ENCODE measurements at places on chromosomes 7 and 10.

- no peak for DNase-seq
Measured at GRCh38 chr10:89364531-89364930, 13.3 kb upstream of the IFIT1B start.

GRCh38 chr7:2771274-2771731, 72.8 kb downstream of the GNA12 start:
- no peak for DNase-seq

- DNase-seq, result no peak
Measured at GRCh38 chr7:151717918-151718317, 159.0 kb downstream of the PRKAG2 start.

DNA sequence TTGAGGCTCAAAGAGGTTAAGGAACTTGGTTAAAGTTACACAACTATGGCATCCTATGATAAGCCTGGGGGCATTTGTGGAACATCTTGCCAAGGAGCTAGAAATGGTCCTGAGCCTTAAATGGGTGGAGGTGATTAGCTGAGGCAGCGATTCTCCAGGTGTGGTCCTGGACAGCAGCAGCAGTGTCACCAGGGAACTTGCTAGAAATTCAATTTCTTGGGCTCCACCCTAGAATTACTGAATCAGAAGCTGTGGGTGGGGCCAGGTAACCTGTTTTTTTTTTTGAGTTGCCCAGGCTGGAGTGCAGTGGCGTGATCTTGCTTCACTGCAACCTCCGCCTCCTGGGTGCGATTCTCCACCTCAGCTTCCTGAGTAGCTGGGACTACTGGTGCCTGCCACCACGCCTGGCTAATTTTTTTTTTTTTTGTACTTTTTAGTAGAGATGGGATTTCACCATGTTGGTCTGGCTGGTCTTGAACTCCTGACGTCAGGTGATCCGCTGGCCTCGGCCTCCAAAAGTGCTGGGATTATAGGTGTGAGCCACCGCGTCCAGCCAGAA, 13.1 kb downstream of the RPS24 start:
- no peak for DNase-seq

DNA sequence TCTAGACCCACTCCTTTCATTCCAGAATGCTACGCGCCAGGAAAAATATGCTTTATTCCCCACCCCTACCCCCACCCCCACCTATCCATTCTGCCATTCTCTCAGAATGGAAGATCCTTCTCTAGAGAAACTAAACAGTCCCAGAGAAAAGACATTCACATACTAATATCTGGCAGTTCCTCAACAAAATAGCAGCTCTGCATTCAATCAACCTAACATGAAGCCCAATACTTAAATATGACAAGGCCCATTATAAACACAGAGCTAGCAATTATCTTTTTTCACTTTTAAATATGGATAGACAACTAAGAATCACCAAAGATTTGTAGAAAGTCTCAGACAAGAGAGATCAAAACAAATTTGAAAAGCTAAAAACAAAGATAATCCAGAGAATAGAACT, 16.4 kb downstream of the CACUL1 start:
- no peak for DNase-seq

DNA sequence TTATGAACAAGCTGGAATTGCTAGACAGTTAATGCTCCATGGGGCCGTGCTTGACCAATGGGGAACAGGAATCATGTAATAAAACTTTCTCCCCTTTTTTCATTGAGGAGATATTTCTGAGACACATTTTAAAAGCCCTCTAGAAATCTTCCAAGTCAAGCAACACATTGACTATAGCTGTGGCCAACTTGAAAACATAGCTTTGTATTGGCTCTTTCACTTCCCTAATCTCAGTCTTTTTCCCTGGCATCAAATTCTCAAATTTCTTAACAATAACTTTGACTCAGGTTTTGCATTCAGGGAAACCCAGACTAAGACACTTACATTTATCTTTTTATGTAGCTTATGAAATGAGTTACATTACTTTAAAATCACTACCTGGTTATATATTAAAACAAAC, 947.1 kb upstream of the MBL2 start:
- DNase-seq, result no peak

DNA sequence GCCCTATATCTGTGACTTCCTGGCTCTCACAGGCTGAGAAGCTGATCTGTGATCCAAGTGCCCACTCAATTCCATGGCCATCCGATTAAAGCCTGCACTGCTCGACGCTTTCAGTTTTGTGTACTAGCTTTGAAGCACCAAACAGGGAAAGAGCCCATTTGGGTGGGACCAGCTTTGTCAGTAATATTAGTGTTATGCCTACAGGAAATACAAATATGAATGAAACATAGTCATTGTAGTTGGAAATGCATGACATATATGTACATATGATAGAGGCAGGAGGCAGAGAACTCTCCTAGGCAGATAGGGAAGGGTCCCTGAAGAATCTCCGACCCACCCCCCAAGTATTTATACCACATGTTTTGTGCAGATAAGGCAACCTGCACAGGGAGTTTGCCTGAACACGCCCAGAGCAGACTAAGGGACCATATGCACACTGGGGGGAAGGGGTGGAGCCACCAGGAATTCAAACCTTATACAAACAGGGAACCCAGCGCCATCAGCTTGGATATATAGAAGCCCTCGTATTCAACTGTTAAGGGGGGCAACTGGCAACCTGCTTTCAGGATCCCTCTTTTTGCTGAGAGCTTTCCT, 653.2 kb downstream of the PARD3 start:
- no peak for DNase-seq

- no peak for DNase-seq
Measured at GRCh38 chr10:6817770-6818169, 237.7 kb upstream of the PRKCQ start.

DNA sequence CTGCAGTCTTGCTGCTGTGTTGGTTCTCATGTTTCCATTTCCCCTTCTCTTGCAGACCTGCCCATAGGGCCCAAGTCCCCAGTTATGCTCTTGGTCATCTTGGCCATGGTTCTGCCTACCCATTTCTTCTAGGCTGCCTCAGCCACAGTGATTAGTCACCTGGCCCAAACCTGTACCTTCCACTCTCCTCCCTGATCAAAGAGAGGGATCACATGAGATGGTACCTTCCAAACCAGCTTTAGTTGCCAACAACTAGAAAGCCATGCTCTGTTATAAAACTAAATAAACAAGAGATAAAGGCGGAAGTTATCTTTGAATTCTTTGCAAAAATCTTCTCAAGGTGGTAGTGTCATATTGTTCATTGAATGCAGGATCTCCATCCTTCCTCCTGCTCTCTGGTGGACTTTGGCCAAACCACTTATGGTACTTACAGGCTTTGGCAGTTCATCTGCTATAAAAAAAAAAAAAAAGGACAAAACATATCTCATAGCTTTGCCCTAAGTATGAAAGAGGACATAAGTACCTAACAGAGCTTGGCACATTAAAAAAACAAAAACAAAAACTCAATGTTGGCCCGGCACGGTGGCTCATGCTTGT, 25.8 kb downstream of the TACC2 start:
- DNase-seq, result no peak

DNA sequence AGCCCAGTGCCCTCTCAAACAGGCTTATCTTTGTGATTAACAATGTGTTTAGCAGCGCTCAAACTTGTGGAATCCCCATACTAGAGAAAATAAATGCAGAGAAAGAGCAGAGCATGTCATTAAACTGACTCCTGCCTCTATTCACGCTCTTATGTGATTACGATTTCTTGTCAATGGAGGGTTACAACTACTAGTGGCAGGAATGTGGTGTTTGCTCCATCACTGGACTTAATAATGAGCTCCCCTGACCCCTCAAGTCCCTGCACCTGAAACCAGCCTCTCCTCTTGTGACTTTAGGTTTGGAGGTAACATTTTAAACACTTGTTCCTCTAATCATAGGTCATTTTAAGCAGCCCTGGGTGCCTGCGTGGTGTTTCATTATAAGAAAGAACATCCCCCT, 121.9 kb downstream of the PLPP4 start:
- no peak for DNase-seq

DNA sequence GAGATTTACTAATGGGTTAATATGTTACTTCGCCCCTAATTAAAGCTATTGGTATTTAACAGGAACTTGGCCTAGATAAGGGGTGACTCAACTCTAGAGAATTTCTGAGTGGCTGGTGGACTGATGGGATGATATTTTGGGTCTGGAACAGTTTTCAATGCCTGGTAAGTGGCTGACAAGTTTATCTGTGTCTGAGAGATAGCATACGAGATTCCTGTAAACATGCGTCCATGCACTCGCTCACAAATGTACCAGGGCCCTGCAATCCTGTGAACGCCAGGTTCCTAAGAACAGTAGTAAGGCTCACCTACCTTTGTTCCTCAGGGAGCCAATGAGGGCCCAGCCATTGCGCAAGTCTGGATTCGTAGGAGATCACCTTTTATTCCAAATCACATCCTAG, 683.8 kb upstream of the ANKRD30A start:
- DNase-seq, result no peak

GRCh38 chr10:101838416-101838970, 5.1 kb downstream of the KCNIP2 start:
- DNase-seq, result no peak
